Activated CD8-positive, alpha-beta memory T cell treated with anti-CD3 and anti-CD28 coated beads for 24 hours (primary cell): ENCODE measurements at places on chromosomes 7 and 10.

DNA sequence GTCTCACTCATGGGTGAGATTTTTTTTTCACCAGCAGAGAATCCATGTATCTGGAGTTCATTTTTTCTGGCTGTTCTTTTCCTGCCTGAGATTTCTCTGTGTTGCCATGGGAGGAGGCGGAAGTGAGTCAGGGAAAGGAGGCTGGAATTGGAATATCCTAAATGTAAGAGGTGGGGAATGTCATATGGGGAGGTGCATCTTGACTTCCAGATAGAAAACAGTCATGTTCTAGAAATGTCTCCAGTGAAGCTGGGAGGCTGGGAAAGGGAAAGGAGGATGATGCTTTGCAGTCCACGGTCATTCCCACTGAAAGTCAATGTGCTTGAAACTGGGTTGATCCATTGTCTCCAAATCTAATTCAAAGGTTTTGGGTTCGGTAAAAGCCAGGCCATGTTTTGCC is 39.7 kb upstream of the HPS1 start:
- DNase-seq, result no peak

DNA sequence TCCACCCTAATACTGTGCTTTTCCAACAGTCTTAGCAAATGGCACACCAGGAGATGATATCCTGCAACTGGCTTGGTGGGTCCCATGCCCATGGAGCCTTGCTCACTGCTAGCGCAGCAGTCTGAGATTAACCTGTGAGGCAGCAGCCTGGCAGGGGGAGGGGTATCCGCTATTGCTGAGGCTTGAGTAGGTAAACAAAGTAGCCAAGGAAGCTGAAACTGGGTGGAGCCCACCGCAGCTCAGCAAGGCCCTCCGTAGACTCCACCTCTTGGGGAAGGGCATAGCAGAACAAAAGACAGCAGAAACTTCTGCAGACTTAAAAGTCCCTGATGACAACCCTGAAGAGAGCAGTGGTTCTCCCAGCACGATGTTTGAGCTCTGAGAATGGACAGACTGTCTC is 399.0 kb downstream of the CCSER2 start:
- DNase-seq, result no peak

DNA sequence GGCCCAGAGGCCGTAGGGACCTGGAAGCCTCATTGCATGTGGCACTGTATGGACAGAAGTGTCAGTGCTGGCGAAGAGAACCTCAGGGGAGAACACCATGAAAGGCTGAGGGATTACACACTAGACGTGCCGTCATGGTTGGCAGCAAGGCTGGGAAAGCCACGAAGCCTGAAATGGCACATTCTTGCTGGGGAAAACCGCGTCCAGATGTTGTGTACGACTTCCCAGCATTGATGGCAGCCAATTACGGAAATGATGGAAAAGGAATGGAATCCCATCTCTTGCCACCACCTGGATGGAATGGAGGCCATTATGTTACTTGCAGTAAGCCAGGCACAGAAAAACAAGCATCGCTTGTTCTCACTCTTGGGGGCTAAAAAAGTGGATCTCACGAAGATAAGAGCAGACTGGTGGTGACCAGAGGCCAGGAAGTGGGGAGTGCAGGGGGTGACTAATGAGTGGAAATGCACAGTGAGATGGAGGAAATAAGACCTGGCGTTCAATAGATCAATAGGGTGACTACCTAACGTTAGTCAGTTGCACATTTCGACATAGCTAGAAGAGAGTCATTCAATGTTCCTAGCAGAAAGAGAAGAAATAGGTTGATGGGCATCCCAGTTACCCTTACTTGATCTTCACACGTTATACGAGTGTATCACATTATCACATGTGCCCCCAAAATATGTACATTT is 14.6 kb upstream of the PWWP2B start:
- DNase-seq, result no peak

DNA sequence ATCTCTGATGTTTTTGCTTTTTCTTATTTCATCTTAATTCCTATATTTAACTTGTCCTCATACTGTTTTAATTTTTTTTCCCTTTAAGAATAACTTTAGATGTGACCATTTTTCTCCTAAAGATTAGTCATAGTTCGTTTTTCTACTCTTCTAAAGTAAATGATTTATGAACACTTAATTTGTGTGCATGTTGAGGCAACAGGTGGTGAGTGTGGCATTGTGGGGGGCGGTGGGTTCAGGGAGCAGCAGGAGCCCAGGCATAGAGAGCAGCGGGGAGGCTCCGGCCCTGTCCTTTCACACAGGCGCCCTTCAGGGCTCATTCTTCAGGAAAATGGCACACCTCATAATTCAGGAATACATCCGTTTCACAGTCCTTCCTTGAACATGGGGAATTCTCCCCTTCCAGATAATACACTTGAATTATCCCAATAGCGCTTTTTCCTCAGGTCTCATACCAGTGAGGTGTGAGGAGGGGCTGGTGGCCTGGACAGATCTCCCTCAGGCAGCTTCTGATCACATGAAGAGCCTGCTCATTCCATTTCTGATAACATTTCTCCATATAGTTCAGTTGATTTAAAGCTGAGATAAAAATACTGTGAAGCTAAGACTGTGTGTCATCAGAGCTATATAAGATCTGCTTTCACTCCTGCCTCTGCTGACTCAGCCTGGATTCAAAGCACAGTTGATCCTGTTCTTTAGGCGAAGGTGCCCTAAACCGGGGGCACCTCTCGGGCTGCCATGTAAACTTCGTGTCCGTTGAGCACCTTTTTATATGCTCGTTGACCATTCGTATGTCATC is 40.2 kb downstream of the CUL1 start:
- DNase-seq, result no peak

GRCh38 chr10:79235765-79236432 is 111.4 kb upstream of the PPIF start:
- no peak for DNase-seq

DNA sequence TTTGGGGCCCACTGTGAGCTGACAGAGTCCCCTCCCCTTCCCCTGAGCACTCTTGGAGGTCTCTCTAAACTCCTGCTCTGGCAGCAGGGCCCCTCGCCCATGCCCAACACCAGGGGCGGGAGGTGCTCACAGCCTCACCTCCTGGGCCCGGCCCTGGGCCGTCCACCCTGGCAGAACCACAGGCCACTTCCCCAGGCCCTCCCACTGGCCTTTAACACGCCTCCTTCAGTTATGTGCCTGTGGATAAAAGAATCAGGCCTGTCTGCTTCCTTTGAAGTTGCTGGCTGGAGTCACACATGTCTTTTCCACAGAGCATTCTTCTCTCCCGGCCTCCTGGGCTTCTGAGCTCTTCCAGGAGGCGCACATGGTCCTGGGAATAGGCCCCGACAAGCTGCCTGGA is 10.2 kb downstream of the MYL10 start:
- no peak for DNase-seq

DNA sequence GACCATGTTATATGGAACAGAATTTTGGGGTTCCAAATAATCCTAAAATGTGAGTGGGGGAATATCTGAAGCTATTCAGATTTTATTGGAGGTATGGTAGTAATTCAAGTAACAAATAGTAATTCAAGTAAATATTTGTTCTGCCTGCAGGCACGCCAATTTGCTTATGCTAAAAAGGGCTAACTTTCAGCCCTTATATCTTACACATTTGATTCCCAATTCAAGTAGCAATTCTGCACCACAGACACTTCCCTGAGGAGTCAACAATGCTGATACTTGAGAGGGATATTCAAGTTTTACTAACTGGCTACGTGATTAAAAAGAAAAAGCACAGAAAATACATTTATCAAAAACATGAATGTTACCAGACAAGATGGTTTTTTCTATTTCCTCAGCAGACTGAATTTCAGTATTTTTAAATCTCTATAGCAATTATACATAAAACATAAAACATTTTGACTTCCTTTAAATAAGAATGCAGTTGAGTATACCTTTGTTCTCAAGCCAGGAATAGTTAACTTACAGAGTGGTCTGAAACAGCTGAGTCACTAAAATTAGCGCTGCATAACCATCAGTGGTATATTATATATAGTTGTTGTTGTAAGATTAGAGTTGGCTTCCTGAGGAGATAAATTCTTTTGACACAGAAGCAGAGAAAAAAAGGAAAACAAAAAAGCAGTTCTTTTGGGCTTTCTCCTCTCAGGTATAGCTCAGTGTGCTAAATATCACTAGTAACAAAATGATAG is 33.9 kb downstream of the MTPN start:
- DNase-seq, result no peak

DNA sequence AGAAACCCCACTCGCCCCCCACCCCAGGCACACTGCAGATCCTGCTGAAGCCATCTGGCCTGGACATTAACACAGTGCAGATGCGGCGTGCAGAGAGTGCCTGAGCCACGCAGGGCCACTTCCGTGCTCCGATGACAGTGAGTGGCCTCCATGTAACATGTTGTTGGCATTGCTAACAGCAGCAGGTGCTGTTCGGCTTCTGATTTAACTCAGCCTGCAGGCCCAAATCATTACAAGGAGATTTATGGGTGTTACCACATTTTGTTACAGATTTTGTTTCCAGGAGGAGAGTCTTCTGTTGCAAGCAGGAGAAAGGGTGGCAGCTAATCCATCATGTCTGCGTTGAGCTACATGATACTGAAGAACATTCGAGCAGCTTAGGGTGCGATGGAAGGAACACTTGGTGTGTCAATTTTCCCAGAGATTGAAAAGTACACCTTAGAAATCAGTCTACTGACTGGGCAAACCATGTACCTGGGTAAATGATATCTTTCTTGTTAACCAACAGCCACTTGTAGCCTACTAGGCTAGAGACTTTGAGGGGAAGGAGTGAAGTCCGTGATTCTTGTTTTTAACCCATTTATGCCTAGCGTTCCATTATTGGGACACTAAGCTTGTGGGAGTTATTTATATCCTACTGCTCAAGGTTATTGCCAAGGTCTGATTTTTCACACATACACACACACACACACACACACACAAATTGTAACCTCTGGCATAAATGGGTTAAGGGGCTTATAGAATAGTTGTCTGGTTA is 90.0 kb downstream of the JCAD start:
- no peak for DNase-seq

DNA sequence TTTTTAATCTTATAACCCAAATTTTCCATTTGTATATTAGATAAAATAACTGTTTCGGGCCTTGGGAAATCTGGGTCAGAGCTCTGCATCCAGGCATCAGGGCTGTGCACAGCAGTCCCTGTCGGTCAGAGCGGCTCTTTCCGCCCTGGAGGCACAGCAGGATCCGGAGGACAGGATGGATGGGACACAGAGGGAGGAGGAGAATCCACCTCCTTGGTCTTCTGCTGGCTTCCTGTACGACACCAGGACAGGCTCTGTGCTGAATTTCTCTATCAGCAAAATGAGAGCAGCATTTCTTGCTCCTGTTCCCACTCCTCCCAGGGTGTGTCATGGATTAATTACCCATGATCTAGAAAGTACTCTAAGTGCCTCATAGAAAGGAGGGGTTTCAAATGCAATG is 254.9 kb downstream of the SKAP2 start:
- no peak for DNase-seq

DNA sequence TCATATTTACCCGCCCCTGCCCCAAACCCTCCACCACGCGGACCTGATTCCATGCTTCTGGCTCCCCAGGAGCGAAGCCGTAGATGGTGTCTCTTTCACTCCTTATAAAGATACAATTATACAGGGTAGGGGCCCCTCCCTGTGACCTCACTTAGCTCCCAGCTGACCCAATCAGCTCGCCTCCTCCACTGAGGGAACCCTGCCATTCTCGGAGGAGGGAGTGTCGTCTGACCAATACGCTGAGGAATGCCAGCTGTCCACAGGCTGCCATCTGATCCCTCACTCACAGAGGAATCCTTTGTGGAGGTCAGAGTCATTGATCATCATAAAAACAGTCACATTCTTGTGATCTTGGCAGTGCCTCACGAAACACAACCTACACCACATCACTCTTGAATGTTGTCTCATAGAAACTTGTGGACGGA is 67.5 kb upstream of the INSIG1 start:
- no peak for DNase-seq
